NCI-H510A treated with DMSO at 0.1 percent for 48 hours (cell line): ENCODE measurements at places on chromosomes 12 and 14.

- no peak for DNase-seq
These were observed 257.1 kb downstream of the SYT10 start for GRCh38 chr12:33182485-33182884.

DNA sequence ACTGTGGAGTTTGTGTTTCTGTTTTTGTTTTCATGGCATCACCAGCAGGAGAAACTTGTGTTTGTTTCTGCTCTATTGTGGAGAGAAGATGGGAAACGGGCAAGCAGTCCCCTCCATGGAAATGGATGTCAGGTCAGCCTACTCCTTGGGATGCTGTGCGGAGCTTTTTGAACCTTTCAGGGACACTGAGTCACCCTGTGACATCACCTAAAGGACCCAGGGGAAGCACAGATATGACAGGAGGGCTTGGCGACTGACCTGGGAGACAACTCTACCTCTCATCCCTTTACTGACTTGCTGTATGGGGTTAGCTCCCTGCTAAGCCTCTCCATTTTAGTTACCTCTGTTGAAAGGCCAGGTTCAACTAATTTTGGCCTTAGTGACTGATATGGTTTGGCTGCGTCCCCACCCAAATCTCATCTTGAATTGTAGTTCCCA lies 706.9 kb upstream of the TMEM132C start:
- DNase-seq, result no peak

- peak; percentile 72 for DNase-seq
These were observed 279.3 kb downstream of the MED13L start for GRCh38 chr12:115998119-115998633.

- DNase-seq, result no peak
These were observed 797 bp downstream of the UNG start for GRCh38 chr12:109098183-109098604.

GRCh38 chr12:56676851-56677580 lies 11.1 kb downstream of the PTGES3 start:
- DNase-seq, result no peak

DNA sequence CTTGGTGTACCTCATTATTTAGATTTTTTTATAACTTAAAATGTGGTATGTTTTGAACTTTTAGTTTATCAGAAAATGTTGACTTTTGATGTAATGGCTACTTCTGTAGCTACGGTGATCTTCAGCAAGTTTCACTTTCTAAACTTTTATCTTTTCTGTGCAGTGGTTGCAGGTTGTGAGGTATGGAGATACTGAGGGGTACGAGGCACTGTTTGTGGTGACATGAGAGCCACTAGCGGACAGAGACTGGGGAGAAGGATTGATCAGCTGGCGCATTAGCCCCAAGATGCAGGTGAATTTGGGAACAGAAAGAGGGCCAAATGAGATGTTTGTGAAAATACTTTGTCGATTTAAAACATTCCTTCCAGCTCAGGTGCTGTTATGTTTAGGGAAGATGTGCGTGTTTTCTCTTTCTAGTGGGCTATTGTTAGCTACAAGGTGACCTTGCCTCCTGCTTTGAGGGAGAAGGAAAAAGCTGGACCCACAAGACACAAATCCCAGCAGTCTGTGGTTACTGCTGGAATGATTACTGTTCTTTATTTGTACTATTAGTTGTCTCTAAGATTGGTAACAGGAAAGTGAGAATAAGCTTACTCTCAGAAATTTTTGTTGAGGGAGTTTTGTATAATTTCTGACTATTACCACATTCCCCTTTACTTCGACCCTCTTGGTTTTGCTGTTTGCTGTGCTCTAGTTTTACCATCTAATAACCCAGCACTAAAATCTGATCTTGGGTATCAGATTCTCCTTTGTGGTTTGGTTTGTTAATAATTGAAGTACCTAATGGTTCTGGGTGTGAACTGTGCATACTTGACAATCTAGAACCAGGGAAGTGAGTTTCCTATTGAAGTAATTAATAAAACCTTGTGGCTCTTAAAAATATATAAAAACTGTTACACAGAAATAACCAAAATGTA lies 61.7 kb downstream of the FBXO34 start:
- peak; percentile 10 for DNase-seq

GRCh38 chr14:76868454-76869170 lies 42.4 kb downstream of the LRRC74A start:
- no peak for DNase-seq

GRCh38 chr12:124369055-124369826 lies 74.3 kb downstream of the RFLNA start:
- DNase-seq, result no peak

- peak; percentile 90 for DNase-seq
These were observed 1.9 kb upstream of the DYNC1H1 start for GRCh38 chr14:101962503-101962874.

DNA sequence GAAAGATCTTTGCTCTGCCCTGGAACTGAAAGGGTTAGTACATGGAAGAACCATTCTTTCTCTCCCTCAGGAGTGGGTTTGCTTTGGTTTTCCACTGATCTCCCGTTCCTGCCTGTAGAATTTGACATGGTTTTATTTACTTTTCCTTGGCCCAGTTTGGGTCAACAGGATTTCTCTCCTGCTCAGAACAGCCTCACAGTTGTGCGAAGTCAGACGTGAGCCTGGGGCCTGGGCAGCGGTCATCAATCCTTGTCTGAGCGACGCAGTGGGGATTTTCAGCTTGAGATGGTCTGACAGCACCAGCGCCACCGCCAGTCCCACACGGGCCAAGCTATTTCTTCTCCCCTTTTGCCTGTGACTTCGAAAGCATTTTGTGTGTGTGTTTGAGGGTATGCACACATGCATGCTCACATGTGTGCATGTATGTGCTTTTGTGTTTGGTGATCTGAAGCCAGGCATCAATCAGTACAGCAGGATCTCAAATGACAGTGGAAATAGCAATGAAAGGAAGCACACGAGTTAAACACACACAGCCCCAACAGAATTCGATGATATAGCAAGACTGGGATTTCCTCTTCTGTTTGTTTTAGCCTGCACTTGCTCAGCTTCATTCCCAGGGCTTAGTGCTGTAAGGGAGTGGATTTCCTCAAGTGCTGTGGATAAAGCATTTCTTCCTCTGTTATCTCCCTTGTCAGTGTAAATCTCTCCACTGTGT lies 58.3 kb downstream of the SMOC1 start:
- no peak for DNase-seq

- no peak for DNase-seq
These were observed 64.2 kb upstream of the PYGL start for GRCh38 chr14:51008446-51008845.

DNA sequence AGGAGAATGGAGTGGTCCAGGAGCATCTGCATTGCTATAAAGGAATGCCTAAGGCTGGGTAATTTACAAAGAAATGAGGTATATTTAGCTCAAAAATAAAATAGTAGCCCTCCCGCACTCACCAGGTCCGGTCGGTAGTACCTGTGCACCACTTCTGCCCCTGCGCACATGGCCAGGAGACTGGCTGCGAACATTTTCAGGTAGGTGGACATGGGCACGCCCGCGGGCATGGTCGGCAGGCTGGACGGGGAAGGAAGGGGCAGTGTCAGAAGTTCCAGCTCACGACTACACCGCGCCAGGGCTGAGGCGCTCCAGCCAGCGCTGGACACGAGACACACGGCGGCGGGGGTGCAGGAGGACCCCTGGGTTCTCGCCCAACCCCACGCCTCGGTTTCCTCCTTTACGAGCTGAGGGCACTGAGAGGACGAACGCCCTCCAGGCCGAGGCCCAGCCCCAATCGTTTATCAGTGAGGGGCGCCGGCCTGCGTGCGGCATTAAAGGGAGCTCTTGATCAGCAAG lies 9.1 kb upstream of the TDG start:
- DNase-seq, result peak; percentile 27

DNA sequence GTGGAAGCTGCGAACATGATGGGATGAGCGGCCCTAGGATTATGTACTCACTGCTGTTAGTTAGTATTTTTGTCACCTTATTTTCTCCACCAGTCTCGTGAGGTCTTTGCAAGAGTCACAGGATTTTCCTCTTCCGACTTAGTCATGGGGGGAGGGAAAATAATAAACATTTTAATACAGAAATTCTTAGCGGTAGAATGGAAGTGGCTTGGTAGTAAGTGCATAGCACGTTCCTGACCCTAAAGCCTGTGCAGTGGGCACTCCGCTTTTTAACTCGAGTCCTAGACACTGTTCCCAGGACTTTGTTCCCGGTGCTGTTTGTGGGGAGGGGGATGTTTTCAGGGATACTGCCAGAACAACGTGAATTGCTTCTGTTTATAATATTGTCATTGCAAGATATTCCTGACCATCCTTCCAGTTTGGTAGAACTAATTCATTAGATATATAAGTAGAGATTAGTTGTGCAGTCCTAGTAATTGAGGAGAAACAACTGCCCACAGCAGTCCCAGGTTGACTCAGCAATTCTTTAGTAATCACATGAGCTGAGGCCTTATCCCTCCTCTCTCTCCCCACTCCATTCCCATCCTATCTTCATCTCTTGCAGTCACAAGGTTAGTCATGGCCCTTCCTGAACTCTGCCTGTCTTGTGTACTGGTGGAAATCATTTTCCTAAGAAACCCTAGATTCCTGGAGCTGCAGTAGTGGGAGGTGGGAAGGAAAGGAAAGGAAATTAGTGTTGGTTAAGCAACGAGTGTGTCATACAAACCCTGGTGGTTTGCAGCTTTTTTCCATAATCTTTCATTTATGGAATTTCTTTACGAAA lies 799 bp downstream of the SLC38A6 start:
- peak; percentile 14 for DNase-seq

DNA sequence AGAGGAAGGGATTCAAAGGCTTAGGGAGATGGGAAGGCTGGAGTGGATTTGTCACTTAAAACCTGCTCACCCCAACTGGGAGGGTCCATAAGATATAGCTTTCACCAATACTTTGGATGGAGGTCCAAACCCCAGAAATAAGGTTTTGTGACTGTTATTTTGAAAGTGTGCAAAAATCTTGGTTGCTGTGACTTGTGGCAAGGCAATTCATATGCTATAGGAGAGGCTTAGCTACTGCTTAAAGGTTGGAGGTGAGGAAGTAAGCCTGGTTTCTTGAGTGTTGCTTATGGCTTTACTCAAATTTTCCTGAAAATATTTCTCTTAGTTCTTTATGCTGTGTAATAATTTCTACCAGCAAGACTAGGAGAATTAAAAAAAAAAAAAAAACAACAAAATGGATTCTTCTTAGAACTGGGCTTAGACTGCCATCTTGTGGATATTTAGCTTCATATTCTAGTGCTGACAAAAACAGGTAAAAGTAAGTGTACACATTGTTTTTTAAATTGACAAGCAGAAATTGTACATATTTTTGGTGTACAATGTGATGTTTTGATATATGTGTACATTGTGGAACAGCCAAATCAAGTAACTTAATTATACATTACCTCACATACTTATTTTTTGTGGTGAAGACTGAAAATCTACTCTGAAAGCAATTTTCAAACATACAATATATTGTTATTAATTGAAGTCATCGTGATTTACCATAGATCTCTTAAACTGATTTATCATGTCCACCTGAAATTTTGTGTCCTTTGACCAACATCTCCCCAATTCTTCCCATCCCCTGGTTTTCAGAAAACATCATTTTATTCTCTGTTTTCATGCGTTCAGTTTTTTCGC lies 23.0 kb downstream of the PDE6H start:
- DNase-seq, result peak; percentile 60

GRCh38 chr14:92934196-92935085 lies 11.5 kb downstream of the CHGA start:
- DNase-seq, result no peak

- peak; percentile 78 for DNase-seq
These were observed 7.5 kb upstream of the ETFBKMT start for GRCh38 chr12:31651893-31652521.

GRCh38 chr12:113403435-113404415 lies at the start of gene SDS:
SDS (minus strand) TSS chr12:113403887; CDS start chr12:113399708, 4,179 bp downstream.
- DNase-seq, result no peak

DNA sequence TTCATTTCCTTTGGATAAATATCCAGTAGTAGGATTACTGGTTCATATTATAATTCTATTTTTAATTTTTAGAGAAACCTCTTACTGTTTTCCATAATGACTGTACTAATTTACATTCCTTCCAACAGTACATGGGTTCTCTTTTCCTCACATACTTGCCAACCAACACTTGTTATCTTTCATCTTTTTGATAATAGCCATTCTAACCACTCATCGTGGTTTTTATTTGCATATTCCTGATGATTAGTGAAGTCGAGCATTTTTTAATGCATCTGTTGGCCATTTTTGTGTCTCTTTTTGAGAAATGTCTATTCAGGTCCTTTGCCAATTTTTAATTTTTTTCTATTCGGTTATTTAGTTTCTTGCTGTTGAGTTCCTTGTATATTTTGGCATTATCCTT lies 457.7 kb upstream of the PDE3A start:
- no peak for DNase-seq

DNA sequence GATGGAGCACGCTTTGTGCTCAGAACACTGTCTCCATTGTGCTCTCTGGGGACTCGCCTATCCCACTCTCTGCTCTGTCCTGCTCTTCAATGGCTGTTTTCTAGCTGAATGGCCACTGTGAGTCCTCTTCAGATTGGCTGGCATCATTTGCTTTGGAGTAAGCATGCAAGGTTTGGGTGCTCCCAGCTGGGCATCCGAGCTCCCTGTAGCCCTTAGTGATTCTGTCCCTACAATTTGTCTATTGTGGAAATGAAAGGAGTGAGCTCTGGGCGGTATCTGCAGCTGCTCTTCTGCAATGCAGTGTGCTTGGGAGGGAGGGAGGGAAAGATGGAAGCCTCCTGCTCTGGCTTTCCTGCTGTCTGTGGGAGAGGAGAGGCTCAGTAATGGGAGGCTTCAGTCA lies 84.8 kb downstream of the SMOC1 start:
- DNase-seq, result no peak

- DNase-seq, result peak; percentile 93
These were observed 8.5 kb upstream of the ASCL1 start for GRCh38 chr12:102948941-102949352.

GRCh38 chr14:76820700-76821099 lies 5.5 kb upstream of the LRRC74A start:
- DNase-seq, result no peak

DNA sequence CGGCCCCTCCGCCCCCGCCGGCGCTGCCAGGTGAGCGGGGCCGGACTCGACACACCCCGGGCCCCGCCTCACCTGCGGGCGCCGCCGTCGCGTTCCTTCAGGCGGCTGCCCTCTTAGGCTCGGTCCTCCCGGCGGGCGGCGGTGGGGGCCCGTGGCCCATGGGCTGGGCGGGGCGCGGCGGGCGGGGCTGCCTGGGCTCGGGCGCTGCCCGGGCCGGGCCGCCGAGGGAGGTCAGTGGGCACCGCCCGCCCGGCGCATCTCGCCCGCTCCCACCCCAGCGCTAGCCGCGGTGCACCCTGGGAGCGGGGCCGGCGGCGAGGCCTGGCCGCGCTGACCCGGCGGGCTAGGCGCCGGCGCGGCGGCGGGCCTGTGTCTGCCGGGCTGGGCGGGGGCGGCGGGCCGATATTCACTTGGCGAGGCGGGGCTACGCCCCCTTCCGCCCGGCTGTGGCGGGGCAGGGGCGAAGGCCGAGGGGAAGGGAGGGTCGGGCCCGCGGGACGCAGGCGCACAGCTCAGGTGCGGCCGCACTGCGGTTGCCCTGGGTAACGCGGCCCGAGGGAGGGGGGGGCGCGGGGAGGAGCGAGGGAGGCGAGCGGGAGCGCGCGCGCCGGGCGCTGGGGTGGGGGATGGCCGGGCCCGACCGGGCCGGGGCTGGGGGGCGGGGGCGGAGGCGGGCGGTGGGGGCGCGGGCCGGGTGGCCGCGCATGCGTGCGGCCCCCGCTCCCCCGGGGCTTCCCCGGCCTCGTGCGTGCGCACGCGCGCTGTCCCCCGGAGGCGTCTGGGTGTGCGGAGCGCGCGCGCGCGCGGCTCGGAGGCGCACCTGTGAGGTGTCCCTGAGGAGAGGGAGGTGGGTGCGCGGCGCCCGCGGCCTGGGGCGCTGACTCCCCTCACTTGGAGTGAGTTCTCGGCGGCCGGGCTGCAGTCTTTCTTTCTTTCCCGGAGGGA lies at the start of the genes CCDC92 and ZNF664:
TSS of gene CCDC92 (minus strand) at position 375 of the 945 bp plus-strand sequence. CDS start 28,526 bp downstream, outside the sequence.
TSS of gene ZNF664 (plus strand) at position 759 of the 945 bp plus-strand sequence. CDS start 38,930 bp downstream, outside the sequence.
- DNase-seq, result peak; percentile 99

GRCh38 chr12:56758728-56759262 lies 4.3 kb upstream of the HSD17B6 start:
- no peak for DNase-seq
